Small intestine (tissue), 16 donors: ENCODE measurements at places on chromosomes 7 and 10. TPM values are rescaled to one million over a fixed set of nuclear protein-coding genes. Genes with fewer than 3 reads are reported as not detected.

GRCh38 chr7:7384228-7384627 lies 151.4 kb downstream of the COL28A1 start:
- no peak overlapping the region for H3K27ac ChIP-seq
- H3K36me3 ChIP-seq, result no peaks in the 10 kb centered on the region
- H3K4me1 ChIP-seq, result no peaks in the 10 kb centered on the region
- H3K4me3 ChIP-seq, result no peak overlapping the region

GRCh38 chr7:130277763-130278643 lies 11.3 kb downstream of the CPA2 start:
- no peaks in the 10 kb centered on the region for H3K27me3 ChIP-seq
- H3K4me1 ChIP-seq, result no peaks in the 10 kb centered on the region
- peak overlapping the region; percentile 50 for H3K27ac ChIP-seq
- DNase-seq, result peak; percentile 75
- H3K36me3 ChIP-seq, result no peaks in the 10 kb centered on the region

- DNase-seq, result peak; percentile 94
- peak overlapping the region; percentile 8 for H3K27ac ChIP-seq
- no peaks in the 10 kb centered on the region for H3K36me3 ChIP-seq
- H3K4me1 ChIP-seq, result no peaks in the 10 kb centered on the region
Observed at GRCh38 chr10:68125772-68126171, 16.5 kb downstream of the MYPN start.

The OPALIN gene
- not detected for polyA plus RNA-seq

GRCh38 chr7:41891950-41892349 lies 189.1 kb upstream of the INHBA start:
- no peak overlapping the region for H3K27ac ChIP-seq
- H3K27me3 ChIP-seq, result peaks cover 1% of the 10 kb centered on the region
- H3K4me1 ChIP-seq, result no peaks in the 10 kb centered on the region
- no peaks in the 10 kb centered on the region for H3K36me3 ChIP-seq

The AMPH gene
- polyA plus RNA-seq, result 2.7 TPM

GRCh38 chr7:157719008-157719682 lies 382.3 kb downstream of the DNAJB6 start:
- no peak overlapping the region for H3K4me3 ChIP-seq
- DNase-seq, result no peak
- no peaks in the 10 kb centered on the region for H3K36me3 ChIP-seq
- H3K4me1 ChIP-seq, result no peaks in the 10 kb centered on the region

The MSS51 gene
- 1.6 TPM for polyA plus RNA-seq

- no peak overlapping the region for H3K27ac ChIP-seq
- no peaks in the 10 kb centered on the region for H3K4me1 ChIP-seq
- H3K4me3 ChIP-seq, result no peak overlapping the region
- no peaks in the 10 kb centered on the region for H3K36me3 ChIP-seq
Observed at GRCh38 chr7:116071629-116072028, 41.1 kb upstream of the TFEC start.

- no peak for DNase-seq
- H3K27me3 ChIP-seq, result no peaks in the 10 kb centered on the region
- no peak overlapping the region for H3K27ac ChIP-seq
Observed at GRCh38 chr7:64807731-64808365, 13.6 kb downstream of the ZNF138 start.
